ENCODE measurements at places on chromosomes 3 and 15.

GRCh38 chr3:186959029-186959624, 28.8 kb downstream of the ST6GAL1 start:
- DNase-seq, result no peak

GRCh38 chr3:96779810-96780209, 34.6 kb upstream of the EPHA6 start:
- no peak for DNase-seq

DNA sequence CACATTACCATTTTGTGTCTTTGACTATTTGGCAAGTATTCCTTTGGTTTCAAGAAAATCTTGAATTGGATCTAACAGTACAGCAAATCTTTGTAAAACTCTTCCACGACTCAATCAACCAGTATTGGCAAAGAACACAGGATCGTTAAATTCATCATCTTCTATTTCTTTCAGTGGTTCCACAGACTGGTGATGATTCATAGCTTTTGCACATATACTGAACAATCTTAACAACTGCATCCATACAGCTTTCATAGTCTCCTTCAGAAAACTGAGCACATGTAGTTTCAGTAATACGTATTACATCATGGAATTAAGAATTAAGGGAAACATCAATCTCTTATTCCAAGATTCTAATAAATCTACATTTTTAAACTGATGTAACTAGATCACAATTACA, 91.6 kb upstream of the LIPC start:
- peak; percentile 39 for DNase-seq

GRCh38 chr15:91970142-91970541, 116.6 kb downstream of the SLCO3A1 start:
- no peak for DNase-seq

DNA sequence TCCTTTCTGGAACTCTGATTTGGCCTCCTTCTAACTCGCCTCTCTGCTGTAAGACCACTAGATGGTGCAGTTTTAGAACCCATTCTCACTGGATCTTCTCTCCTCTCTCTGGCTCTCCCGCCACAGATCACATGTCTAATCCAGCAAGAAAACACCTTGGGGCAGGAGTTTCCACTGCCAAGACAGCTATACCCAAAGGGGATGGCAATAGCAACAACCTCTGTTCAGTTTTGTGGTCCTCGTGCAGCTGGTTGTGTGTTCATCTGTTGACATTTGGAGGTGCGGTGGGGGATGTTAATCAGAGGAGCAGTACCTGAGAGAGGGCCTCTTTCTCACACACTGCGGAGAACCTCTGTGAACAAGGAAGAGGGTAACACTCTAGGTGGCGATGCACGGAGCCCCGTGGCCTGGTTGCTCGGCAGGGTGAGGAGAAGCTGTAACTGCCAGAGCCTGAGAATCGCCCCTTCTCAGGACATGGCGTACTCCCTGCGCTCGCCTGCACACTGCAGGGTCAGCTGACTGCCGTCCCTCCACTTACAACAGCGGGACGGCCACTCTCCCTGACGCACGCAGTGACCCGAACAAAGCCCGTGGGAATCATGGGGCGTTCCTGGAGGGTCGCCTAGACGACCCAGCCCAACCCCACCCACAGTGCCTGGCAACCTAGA, at the start of gene TEX55:
TEX55 (plus strand) TSS at position 666 of the 668 bp plus-strand sequence. CDS start 25 bp downstream, outside the sequence.
- no peak for DNase-seq

DNA sequence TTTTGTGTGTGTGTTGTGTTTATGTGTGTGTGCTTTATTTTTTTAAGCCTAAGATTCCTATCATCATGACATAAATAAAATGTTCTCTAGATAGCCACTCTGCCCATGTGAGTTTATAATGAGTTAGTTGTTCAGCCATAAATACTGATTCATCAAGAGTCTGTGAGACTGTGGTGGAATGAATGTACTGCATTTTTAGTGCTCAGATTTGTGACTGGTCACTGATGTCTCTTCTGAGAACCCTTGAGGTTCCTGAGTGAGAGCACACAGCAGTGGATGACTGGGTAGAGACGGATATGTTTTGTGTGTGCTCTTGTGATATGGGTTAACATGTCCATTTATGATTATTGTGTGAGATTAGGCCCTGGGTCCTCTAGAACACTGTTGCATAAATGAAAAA, 51.2 kb downstream of the SETD5 start:
- DNase-seq, result no peak

DNA sequence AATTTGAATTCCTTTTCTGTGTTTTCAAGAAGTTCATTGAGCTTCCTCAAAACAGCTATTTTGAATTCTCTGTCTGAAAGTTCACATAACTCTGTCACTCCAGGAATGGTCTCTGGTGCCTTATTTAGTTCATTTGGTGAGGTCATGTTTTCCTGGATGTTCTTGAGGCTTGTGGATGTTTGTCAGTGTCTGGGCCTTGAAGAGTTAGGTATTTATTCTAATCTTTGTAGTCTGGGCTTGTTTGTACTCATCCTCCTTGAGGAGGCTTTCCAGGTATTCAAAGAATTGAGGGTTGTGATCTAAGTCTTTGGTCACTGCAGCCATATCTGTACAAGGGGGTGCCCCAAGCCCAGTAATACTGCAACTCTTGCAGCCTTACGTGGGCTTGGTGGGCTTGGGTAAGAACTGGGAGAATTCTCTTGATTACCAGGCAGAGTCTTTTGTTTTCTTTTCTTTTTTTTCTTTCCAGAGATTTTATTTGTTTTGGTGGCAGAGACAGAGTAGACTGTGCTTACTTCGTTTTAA, 19.3 kb upstream of the CCNDBP1 start:
- DNase-seq, result no peak

DNA sequence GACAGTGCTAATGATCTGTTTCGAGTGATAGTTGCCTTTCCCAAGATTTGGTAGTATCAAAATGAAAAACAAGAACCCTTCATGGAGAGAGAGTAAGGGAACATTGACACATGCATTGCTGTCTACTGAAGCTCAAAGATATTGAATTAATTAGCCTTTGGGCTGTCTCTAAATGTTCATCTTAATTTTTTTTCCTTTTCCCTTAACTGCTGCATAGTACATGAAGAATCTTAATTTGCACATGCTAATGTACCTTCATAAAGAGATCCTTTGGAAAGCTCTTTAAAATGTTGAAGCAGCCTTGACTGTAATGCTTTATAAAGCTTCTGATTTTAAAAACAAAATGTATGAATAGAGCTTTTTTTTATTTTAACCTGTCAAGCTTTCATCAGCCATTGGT, 452.2 kb downstream of the TUSC7 start:
- no peak for DNase-seq

DNA sequence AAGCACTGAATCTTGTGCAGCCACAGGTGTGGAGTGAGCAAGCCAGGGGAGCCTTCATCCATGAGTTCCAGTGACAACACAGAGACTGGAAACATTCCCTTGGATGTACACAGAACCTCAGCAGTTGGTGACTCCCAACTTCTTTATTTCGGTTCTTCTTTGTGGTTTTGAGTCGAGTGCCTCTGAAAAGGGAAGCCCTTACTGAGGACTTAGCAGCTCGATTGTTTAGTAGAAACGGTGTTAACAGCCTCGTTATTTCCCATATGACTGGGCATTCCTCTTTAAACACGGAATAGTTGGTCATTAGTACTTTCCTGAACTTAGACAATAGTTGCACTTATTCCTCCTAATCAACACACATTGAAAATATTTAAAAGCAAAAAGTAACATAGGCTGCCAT, 7.7 kb downstream of the SLCO3A1 start:
- no peak for DNase-seq

DNA sequence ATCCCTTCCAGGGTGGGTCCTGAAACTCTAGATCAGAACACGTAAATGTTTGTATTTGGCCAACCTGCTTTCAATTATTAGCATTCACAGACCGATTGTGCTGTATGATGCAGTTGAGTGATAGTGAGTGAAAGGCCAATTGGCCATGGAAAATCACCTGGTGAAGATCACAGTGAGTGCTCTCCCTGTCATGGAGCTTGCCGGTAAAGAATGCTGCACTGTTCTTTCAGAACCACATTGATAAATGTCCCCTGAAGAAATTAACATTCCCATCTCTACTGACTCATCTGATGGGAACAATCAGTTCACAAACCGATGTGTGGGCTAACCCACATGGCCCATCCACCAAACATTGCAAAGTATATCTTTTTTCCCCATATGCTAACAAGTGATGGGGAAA, 324.8 kb upstream of the TBL1XR1 start:
- DNase-seq, result no peak

- DNase-seq, result no peak
These were observed 50.2 kb upstream of the LRRC58 start for GRCh38 chr3:120399372-120399771.

GRCh38 chr15:47541562-47541961, 175.7 kb upstream of the SEMA6D start:
- DNase-seq, result no peak

DNA sequence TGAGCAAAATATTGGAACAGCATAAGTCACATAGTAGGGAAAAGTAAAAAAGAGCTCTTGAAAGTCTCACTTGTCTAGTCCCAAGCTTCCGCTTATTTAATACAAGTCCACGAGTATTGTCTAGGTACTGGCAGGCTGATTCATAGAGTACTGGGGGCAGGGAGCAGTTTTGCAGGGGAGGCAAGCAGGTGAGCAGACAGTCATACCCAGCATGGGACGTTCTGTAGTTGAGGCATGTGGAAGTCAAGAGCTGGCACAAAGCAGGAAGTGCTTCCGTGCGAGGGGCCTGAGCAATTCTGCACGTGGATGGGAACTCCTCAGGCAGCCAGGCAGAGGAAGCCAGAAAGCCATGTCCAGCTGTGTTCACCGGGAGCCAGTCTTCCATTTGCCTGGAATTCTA, 287.6 kb downstream of the EPHB1 start:
- DNase-seq, result no peak

DNA sequence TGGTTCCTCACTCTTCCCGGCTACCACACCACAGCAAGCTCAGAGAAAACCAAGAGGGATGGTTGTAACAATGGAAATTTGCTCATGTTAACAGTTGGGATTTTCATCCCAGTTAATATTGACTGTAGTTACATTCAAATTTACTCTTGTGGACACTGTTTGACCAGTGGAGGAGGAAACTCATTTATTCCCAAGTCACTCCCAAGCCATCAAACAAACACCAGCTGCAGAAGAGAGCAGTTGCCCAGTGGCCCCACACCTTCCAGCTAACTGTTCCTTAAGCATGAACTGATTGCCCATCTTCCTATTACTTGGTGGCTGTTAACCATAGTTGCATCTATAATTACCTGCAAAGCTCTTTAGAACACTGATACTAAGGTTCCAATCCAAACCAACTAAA, 24.1 kb upstream of the MECOM start:
- no peak for DNase-seq

DNA sequence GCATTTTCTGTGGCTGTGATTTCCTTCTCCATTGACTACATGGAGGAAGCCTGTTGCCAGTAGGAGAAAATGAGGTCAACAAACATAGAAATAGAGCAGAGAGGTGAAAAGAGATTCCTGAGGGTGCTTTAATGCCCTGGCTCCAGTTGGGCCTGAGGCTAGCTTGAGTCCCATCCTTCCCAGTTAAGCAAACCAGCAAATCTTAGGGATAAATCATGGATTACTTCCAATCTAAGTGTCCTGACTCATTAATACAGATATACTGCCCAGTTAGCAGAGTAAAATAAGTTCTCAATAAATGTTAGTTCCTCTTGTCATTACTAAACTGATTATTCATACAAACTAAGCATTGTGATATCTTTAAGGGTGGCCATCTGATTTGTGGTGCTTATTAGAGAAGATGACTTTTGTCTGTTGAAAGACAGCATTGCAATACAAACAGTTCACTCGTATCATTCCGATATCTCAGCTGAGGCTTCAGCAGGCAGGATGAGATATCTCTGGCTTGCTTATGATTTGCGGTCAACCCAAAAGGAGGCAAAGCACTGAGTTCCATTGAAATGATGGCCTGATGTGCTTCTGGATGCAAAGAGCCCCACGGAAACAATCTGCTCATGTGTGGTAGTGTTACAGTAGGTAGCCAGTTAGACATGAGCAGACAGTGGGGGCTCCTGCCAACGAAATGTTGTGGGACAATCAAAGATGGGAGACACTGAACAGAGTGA, 6.6 kb upstream of the STARD5 start:
- no peak for DNase-seq

GRCh38 chr3:45690336-45691035, 1.3 kb downstream of the SACM1L start:
- no peak for DNase-seq

- DNase-seq, result no peak
These were observed 354.7 kb downstream of the FGF12 start for GRCh38 chr3:192372616-192373015.

- no peak for DNase-seq
These were observed 118.0 kb upstream of the C3orf80 start for GRCh38 chr3:160106905-160107861.

DNA sequence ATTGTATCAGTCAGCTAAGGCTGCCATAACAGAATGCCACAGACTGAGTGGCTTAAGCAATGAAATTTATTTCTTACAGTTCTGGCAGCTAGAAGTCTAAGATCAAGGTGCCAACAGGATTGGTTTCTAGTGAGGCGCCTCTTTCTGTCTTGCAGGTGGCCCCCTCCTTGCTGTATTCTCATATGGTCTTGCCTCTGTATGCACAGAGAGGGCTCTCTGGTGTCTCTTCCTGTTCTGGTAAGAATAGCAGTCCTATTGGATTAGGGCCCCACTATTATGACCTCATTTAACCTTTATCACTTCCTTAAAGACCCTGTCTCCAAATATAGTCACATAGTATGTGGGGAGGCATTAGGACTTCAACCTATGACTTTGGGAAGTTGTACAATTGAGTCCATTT, 253.9 kb downstream of the EDEM1 start:
- no peak for DNase-seq

DNA sequence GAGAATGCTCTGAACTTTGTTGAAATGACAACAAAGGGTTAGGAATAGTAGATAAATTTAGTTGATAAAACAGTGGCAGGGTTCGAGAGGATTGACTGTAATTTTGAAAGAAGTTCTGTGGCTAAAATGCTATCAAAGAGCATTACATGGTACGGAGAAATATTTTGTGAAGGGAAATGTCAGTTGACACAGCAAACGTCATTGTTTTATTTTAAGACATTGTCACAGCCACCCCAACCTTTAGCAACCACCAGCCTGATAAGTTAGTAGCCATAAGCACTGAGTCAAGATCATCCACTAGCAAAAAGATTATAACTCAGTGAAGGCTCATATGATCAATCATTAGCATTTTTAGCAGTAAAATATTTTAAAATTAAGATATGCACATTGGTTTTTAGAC, 8.7 kb upstream of the ST3GAL6 start:
- DNase-seq, result no peak

GRCh38 chr3:187983484-187984124, 170.4 kb upstream of the LPP start:
- DNase-seq, result no peak

DNA sequence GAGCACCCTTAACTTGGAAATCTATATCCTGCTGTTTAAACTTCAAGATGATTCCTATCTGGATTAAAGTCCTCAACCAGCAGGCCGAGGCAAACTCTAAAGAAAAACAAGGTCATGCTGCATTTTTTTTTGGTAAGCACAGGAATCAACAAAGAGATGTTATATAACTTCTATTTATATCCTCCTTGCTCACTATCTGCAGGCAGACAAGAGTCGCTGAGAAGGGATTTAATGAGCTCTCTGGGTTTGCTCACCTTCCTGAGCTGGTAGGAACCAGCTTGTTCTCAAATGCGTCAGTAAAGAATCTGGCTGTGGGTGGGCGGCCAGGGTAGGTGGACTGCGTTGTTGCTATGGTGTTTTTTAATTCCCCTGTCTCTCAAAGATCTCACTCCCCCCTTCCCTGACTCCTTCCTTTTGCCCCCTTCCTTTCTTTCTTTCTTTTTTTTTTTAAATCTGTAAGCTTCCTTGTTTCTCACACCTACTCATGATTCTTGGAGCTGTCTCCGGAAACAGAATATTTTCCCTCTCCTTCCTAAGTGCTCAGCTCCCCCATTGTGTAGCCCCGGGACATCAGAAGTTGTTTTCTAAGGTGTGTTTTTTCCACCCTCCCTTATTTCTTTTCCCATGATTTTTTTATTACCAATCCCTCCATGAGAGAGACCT, 228.8 kb upstream of the BHLHE40 start:
- DNase-seq, result no peak

All from skeletal muscle cell (primary cell).